ENCODE measurements at places on chromosomes 1 and 21. TPM values are rescaled to one million over a fixed set of nuclear protein-coding genes. Genes with fewer than 3 reads are reported as not detected.

WNT4 gene
- total RNA-seq: 0.53 TPM

GRCh38 chr1:187313115-187313514 is 484.4 kb downstream of the PLA2G4A start:
- no peak for DNase-seq

GRCh38 chr1:37797750-37798345 is 4.2 kb downstream of the MANEAL start:
- DNase-seq: no peak

GRCh38 chr21:42227909-42228708 is 9.2 kb downstream of the ABCG1 start:
- peak; percentile 95 for DNase-seq

DNA sequence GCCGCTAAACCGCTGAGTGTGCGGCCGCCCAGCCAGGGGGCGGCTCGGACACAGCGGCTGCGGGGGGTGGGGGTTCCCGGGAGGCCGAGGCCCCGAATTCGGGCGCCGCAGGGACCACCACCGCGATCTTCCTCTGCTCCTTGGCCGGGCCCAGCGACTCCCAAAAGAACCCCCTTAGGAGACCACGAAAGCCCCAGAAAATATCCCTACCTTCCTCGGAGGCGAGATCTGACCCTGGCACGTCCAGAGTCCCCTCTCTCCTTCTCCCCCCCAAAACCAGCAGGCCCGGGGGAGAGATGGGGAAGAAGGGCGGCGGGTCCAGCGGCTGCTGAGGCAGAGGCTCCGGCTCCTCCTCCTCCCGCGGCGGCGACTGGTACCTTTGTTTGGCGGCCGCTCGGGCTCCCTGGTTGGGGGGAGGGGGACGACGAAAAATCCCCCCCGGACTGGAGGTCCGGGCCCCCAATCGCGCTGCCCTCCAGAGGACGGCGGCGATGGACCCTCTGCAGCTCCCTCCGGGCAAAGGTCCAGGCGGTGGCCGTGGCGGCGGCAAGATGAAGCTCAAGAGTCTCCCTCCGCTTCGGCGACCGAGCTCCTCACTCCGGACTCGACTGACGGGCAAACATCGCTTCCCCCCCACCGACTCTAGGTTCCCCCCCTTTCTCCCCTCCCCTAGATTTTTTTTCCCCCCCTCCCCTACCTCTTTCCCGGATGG is at the start of gene ARID4B:
Gene ARID4B, minus strand, starts transcription at position 621 of the 712 bp plus-strand sequence. CDS start 1,260 bp downstream, outside the sequence.
- DNase-seq: no peak

- DNase-seq: no peak
Measured at GRCh38 chr1:236122176-236122575, 20.2 kb upstream of the GPR137B start.

GRCh38 chr21:42746593-42747275 is 93.3 kb downstream of the PDE9A start:
- DNase-seq: no peak

DNA sequence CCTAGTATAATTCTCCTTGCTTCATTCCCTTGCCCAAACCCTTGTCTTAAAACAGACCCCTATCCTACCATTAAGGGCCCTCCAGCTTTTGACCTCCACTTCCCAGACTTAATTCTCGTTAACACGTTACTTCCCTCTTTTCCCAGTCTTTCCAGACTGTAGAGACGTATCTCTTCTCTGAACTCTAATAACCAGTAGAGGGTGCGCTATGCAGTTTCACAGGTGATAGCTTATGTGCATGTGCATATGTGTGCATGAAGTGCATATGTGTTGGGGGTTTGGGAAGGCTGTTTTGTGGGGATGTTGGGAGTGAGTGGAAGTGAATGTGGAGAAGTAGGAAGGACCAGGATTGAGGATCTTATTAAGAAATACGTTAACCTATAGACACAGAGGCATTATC is 78.1 kb upstream of the CCDC190 start:
- peak; percentile 46 for DNase-seq

- DNase-seq: no peak
Measured at GRCh38 chr1:239583536-239583935, 197.2 kb downstream of the CHRM3 start.
